Activated CD4-positive, alpha-beta T cell treated with anti-CD3 and anti-CD28 coated beads, Interleukin-2, amount 50 U/mL, for 4 hours (primary cell): ENCODE measurements at places on chromosomes 2 and 18.

- no peak for DNase-seq
Observed at GRCh38 chr2:133352719-133353118, 215.5 kb downstream of the NCKAP5 start.

DNA sequence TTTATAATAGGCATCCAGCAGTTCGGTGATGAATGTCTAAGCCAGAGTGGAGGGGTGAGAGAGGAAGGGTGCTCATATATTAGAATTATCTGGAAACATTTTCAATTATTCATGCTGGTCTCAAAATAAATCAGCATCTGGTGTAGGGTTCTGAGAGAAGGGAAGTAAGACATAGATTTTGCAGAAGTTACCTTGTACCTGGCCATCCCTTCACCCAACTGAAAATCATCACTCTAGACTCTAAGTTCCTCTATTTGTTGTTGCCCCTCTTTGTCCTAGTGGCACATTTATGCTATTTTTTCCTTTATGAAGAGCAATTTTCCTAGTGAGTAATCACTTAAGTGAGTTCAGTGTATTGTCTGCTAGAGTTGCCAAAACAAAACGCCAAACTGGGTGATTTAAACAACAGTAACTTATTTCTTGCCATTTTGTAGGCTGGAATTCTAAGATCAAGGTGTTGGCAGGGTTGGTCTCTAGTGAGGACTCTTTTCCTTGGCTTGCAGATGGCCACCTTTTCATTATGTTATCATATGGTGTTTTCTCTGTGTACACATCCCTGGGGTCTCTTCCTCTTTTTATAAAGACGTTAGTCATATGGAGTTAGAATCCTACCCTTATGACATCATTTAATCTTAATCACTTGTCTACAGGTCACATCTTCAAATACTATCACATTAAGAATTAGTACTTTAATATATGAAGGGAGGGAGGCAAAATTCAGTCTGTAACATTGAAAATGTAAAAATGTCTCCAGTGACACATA is 129.9 kb upstream of the KLHL14 start:
- DNase-seq = no peak

- DNase-seq = no peak
Observed at GRCh38 chr2:231001921-231002320, 6.0 kb downstream of the SPATA3 start.

GRCh38 chr2:163341426-163341825 is 394.4 kb downstream of the FIGN start:
- DNase-seq = no peak

GRCh38 chr2:57453945-57454344 is 592.7 kb upstream of the VRK2 start:
- DNase-seq = no peak
